ENCODE measurements at places on chromosomes 5 and 9.
A peak's percentile ranks its signal among the peaks of the same experiment; 100 is the strongest.

DNA sequence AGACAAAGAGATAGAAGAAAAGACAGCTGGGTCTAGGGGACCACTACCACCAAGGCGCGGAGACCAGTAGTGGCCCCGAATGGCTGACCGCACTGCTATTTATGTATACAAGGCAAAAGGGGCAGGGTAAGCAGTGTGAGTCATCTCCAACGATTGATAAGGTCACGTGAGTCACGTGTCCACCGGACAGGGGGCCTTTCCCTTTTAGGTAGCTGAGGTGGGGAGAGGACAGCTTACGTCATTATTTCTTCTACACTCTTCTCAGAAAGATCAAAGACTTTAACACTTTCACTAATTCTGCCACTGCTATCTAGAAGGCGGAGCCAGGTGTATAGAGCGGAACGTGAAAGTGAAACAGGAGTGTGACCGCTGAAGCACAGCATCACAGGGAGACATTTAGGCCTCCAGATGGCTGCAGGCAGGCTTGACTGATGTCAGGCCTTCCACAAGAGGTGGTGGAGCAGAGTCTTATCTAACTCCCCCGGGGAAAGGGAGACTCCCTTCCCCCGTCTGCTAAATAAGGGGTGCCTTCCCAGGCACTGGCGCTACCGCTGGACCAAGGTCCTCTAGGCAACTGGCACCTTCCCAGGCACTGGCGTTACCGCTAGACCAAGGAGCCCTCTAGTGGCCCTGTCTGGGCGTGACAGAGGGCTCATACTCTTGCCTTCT is 6.1 kb upstream of the PRR16 start:
- peak; percentile 3 for DNase-seq

DNA sequence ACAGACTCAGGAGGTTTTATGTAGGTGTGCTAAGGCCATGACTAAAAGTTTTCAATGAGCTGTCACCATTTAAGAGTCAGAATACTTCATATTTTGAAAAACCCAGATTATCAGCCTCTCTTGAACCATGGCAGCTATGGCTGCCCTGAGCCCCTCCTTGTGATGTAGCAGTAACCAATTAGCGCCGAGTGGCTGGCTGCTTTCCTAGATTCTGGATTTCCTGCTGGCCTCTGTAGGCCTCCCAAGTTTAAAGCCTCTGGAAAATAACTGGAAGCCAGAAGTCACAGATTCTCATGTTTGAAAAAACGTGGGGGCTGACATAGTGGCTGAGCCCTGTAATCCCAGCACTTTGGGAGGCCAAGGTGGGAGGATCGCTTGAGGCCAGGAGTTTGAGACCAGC is 25.5 kb downstream of the DAB2IP start:
- DNase-seq: no peak

- no peak for DNase-seq
Measured at GRCh38 chr9:127202461-127203169, 62.0 kb upstream of the GARNL3 start.

GRCh38 chr9:121529237-121529987 is 29.8 kb upstream of the GGTA1 start:
- no peak for DNase-seq

GRCh38 chr5:163506095-163506457 is 657 bp downstream of the MAT2B start:
- DNase-seq: no peak

DNA sequence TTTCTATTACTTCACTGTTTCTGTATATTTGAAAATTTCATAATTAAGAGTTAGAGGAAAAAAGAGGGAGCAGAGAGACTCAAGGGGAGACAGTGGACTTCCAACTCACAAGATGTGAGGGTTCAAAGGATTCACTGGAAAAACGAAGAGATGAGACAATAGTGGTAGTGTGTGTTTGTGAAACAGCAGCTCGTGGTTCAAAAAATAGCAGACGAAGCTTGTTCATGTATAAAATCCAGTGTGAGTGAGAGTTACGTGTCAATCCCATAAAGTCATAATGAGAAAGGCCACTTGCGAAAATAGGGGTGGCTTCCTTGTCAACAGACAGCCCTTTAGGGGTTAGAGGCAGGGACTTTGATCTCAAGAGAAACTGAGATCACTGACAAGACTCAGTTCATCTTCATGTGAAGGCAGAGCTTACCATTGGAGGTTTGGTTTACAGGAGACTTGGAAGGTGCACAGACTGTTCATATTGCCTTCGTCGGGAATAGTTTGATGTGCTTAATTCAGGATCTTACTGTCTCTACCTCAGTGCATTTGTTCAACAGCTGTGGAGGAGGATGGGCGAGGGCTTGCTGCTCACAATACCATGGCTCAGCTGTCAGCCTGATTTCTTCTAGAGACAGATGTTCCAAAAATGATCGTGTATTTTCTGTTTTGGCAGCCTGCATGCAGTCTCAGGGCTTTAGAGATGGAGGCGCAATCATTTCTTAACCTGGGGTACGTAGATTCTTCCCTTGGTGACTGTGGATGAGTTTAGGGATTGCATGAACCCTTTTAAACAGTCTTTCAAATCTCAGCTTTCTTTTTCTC is 105.7 kb upstream of the KLF9 start:
- no peak for DNase-seq

GRCh38 chr9:20476912-20477521 is 145.3 kb downstream of the MLLT3 start:
- DNase-seq: no peak

GRCh38 chr5:104646416-104646815 is 1083.8 kb upstream of the NUDT12 start:
- DNase-seq: no peak

- DNase-seq: no peak
Measured at GRCh38 chr5:98443881-98444280, 329.6 kb upstream of the RGMB start.

DNA sequence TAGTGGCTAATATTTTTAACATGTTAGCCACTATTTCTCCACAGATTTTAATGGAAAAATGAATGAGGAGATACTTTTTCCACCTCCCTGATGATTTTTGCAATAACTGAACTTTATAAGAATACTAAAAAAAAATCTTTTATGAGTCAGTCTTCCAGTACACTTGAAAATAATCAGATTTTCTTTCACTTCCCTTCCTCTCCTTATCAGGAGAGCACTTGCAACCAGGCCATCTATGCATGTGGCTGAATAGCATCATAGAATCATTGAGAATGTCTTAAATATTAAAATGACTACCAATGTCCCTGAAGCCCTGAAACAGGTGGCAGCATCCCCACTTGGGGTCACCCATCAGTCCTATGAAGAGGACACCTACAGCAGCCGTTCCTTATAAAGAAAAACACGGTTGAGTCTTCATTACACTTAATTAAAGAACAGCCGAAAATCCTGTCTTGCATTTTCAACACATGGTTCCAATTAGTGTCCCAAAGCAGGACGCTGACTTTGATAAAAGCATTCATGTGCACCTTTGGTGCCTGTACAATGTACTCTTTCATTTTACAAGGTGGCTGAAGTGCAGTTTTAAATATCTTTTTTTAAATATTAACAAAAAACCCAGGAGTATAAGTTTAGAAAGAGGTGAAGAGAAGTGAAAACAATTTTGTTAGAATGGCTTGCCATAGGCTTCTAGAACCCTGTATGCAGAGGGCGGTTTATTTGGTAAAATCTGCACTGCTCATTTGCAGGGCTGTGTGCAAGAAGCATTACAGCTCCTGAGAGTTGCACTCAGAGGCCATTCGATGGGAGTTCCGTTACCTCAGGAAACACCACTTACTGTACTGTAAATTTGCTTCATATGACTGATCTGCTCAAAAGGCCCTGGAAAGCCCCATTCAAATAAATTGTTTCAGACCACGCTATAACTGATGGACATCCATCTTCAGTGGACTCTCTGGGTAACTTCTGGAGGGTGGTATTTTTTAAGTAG is 106.9 kb upstream of the VCAN start:
- no peak for DNase-seq

- DNase-seq: no peak
Measured at GRCh38 chr5:115524199-115524847, 20.3 kb downstream of the FEM1C start.

DNA sequence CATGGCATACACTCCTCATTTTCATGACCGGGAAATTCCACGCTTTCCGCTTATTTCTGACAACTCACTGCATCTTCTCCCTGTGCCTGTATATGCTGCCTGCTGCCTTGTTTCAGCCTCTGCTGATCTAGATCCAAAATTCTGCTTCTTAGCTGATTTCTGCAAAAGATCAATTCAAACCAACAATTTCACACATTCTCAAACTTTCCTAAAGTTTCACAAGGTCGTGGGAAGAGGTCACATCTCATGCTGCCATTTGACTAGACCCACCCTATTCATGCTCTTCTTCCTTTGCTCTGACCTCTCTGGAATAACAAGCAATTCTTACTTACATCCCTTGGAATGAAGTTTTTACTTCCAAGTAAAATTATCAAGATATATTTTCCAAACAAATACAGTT is 84.5 kb downstream of the TMEM167A start:
- DNase-seq: no peak

- DNase-seq: no peak
Measured at GRCh38 chr5:10572451-10572850, 8.6 kb downstream of the ANKRD33B start.

- no peak for DNase-seq
Measured at GRCh38 chr9:127753622-127754021, 18.5 kb upstream of the TOR2A start.

DNA sequence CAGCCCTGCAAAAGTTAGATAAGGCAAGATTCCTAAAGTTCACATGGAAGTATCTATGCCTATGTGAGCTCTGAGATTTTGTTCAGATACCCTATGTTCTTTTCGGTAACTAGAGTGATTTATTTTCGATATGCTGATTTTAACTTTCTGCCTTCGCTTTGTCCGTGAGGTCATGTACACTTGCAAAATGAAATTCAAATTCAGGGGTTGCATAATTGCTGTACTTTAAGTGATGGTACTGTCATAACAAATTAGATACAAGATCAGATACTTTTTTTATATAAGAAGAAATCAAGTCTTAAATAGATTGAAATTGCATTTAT is 350 bp upstream of the ECPAS start:
- DNase-seq: no peak

DNA sequence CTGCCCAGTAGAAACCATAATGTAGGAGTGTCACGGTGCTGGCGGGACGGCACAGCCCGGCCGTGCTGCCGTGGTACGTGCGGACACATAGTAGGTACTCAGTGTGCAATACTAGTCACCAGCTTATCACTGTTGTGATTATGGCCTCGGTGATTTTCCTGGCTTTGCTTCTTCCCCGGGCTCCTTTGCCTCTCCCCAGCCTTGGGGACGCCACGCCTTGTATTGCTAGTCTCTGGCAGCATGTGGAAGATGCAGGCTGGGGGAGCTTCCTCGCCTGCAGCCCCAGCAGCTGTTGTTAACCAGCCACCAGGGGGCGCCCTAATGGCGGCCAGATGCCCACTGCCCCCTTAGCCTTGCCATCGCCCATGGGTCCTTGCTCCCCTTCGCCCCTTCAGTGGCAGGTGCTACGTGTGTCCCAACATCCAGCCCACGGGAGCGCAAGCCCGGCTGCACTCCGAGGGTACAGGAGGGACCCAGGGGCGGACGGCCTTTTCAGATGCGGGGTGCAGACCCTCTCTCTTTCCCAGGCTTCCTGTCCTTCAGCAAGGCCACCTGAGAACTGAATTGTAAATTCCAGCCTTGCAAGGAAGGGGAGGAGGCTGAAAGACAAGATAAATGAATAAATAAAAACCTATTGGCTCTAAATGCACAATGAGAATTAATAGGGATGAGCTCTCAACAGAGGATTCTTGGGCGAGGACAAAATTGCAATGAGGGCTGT is 8.0 kb downstream of the NTNG2 start:
- DNase-seq: peak; percentile 32

- DNase-seq: no peak
Measured at GRCh38 chr5:91469517-91470165, 86.5 kb upstream of the ARRDC3 start.

- DNase-seq: no peak
Measured at GRCh38 chr5:35502206-35502605, 115.5 kb upstream of the SPEF2 start.

- no peak for DNase-seq
Measured at GRCh38 chr9:121587863-121588262, 63.6 kb upstream of the DAB2IP start.

DNA sequence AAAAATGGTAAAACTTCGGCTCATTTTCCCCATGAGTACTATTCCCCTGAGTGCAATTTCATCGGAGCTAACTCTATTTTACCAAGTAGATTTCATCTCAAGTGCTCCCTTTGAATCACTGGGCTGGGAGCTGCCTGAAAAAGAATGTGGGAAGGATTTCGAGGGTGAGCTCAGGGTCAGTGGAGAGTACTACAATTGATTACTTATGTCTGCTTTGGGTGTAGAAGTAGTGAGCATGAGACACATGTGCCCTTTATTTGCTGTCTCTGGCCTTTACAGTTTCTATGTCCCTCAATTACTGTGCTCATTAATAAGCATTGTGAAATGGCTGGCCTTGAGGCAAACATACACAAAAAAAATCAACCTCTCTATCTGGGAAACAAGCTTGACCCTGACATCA is 172.7 kb upstream of the RFX3 start:
- no peak for DNase-seq

- DNase-seq: no peak
Measured at GRCh38 chr9:2574203-2574602, 47.4 kb upstream of the VLDLR start.

DNA sequence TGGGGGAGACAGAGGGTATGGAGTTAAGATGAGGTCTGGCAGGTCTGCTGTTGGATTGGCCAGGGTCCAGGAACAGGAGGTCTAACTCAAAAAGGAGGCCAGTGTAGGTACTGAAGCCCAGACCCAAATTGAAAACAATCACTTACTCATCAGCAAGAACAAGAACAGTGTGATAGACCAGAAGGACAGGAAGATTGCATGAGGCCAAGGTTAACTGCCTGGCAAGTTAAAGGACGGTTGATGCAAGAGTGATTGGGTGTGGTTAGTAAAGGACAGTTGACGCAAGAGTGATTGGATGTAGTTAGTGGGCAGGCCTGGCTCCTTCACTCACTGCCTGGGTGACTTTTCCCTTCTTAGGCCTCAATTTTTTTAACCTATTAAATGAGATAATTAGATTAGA is 132.6 kb downstream of the PDZD2 start:
- no peak for DNase-seq

- DNase-seq: no peak
Measured at GRCh38 chr9:91034521-91034920, 232.9 kb downstream of the SYK start.

DNA sequence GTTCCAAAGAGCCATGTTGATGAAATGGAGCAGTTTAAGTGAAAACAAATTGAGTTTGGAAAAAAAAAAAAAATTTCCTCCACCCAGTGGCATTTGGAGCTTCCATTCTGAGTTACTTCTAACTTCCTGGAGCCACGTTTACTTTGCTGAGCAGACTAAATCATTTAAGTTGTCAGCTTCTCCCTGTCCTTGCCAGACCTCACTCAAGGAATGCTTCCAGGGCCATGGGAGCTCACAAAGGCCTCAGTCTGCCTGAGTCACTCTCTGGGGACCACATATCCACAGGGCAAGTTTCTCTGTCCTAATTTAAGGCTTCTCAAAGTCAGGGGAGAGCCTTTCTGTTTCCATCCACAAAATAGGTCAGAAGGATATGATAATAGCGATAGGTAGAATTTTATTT is 210.3 kb upstream of the TNC start:
- no peak for DNase-seq

GRCh38 chr9:80378669-80379293 is 807.0 kb downstream of the TLE4 start:
- no peak for DNase-seq

Data from activated effector memory CD4-positive, alpha-beta T cell treated with Interleukin-2 at 50 U/mL for 16 hours (primary cell).